Heart left ventricle (tissue), 16 donors: ENCODE measurements at places on chromosomes 6 and 20. TPM values are rescaled to one million over a fixed set of nuclear protein-coding genes. Genes with fewer than 3 reads are reported as not detected.

DNA sequence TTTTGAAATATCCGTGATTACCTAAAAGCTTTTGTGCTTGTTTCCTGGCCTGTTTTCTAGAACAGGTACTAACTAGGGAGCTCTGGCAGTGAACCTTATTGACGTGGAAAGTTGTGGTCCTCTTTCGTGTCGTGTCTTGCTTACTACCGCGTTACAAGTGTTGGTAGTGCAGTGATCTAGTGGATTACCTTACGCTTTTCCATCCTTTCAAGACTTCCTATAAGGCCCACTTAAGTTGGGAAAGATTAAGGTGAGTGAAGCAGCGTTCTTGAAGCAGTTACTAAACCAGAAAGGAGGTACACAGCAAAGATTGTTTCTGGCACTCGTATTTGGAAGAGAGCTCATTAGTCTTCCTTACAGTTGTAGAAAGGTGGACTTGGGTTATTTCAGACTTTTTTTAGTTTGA, 1.9 kb downstream of the PNRC1 start:
- no peak for DNase-seq

GRCh38 chr6:70059039-70059719, 192.8 kb downstream of the COL19A1 start:
- DNase-seq, result no peak

DNA sequence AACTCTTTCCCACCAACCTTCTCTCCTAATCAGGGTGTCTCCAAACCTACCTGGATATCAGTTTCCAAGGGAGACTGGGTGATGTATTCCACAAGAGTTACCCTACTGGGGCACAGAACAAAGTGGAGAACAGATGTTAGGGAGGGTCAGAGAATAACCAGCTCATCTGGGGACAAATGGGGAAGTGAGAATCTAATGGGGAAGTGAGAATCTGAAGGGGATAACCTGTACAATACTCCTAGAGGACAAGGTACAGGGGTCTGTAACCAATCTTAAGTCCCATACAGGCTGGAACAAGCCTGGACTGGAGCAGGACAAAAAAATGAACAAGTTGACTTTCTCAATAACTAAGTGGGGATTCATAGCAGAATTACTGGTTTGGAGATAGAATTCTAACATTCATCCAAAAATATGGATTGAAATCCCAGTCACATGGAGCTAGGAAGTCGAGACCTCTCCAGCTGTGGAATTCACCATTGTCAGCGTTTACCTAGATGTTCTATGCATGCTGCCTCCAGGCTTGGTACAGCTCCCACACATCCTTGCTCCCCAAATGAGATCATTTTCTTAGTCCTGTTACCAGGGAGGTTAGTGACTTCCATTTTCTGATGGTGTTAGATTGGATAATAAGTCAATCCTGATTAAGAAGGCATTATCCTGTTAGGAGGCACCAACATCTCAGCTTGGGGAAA, 214.8 kb upstream of the MOCS1 start:
- no peak for DNase-seq

DNA sequence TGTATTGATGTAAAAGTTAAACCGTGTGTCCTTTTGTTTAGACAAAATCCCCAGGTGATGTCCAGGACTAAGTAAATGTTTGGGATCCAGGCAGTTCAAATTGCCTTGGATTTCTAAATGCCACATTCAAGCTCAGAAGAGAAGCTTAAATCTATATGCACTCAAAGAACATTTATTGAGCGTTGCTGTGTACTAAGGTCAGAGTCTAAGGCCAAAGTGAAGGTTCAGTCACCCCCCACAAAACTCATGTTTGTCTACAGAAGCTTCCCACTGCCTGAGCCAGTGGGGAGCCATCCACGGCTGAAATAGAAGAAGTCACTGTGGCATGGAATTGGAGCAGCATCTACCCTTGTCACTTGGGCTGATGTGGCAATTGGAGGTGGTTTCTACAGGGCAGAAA, 70.7 kb upstream of the INSM1 start:
- DNase-seq, result no peak

- no peak for DNase-seq
These were observed 97.6 kb upstream of the DEFB112 start for GRCh38 chr6:50147371-50147770.

- DNase-seq, result no peak
These were observed 33.7 kb upstream of the EPB41L2 start for GRCh38 chr6:131096786-131097185.

DNA sequence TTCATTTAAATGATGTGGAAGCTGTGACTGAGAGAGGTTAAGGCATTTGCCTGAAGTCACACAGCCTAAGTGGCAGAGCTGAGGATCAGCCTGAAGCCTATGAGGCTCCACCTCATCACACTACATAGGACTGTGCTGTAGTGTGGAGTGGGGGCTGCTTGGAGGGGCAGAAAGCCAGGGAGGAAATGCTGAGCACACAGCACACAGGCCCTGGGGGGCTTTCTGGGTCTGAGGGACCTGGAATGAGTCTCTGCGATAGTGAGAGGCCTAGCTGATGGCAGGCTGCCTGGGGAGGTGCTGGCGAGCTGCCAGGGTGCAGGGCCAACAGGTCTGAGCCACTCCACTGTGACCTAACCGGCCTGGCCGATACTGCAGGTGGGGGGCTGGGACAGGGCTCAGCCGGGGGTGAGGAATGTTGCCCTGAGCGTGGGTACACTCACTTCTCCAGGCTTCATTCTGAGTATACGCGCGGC, 2.2 kb upstream of the ARHGAP40 start:
- DNase-seq, result peak; percentile 81

GRCh38 chr6:16089232-16090062, 39.4 kb upstream of the MYLIP start:
- no peak for DNase-seq

DNA sequence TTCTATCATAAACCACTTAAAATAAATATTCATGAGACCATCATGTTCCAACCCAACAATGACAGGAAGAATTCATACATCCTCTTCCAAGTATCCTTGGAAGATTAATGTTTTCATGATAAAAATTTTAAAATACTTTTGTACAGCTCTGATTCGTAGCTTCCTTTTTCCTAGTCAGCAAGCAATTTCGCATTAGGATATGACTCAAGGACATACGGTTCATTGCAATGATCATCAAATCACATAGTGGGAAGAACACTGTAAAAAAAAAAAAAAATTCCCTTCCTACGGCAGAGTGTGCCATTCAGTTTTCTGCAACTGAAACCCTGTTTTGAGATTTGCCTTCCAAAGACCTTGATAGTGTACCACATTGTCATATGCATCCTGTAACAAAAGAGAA, 35.3 kb upstream of the GFOD1 start:
- DNase-seq, result no peak

GRCh38 chr6:84332139-84333034, 104.9 kb upstream of the CEP162 start:
- DNase-seq, result no peak

DNA sequence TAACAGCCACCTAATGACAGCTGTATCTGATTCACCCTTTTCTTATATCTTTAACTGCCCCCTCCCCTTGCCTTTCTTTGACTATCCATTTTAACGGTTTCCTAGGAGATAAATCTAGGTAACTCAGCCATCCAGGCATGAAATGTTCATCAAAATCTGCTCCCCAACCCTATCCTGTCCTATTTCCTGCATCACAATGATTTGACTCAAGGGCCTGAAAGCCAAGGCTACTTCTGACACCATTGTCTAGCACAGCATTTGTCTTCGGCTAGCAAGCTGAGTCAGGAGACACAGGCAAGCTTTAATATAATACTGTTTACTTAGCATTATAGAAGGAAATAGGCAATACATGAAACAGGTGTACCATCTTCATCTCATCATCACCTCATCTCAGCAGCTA, 31.6 kb upstream of the MANEA start:
- DNase-seq, result no peak

GRCh38 chr6:159931112-159931511, 37.8 kb upstream of the IGF2R start:
- no peak for DNase-seq

DNA sequence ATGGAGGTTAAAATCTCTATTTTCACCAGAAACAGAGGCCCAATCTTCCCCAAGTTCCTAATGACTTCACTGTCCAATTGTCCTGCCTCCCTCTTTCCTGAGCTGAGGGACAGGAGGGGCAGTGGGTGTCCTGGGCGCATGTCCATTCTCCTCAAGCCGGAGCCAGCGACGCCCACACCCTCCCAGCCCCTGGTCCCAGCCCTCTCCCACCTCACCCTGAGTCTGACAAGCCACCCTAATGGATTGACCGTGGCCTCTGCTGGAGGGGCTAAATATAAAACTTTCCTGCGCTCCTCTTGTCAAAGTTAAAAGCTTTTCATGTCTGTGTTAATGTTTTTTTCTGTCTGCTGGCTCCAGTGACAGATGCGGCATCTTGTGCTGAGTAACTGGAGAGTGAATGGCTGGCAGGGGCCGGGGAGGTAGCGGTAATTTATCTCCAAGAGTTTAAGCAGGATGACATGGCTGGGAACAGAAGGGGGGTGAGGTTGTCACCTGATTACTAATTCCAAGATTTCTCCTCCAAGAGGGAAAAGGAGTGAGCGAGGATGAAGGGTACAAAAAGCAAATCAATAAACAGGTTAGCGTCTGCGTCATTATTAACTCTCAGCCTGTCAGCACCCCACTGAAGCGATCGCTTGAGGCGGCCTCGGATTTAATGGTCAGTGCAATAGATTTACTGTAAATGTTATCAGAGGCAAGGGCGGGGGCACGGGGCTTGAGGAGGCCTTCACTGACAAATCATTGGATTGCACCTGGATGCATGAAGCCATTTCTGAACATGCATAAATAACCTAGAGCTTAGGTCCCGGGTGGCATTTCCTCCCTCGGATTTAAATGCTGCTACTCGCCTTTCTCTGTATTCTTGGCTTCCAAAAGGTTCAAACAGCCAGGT, 118.1 kb upstream of the MAFB start:
- DNase-seq, result no peak

- DNase-seq, result no peak
These were observed 75.8 kb downstream of the SYCP2L start for GRCh38 chr6:10962673-10963072.

DNA sequence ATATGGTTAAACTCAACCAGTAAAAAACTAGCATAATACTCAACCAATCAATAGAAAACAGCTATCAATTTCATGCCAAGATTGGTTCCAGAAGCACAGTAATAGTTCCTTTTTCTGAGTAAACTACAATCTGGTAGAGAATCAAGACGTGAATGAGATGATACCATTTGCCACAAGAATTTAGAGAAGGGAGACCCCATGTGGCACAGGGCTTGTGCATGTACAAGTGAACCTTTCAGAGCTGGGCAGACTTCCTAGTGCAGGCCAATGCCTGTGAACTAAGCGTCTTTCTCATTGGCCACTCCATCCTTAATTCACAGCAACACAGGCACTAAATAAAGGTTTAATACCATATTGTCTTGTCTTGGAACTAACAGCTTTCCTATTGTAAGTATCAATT, 213.5 kb downstream of the RFPL4B start:
- no peak for DNase-seq

GRCh38 chr6:44527583-44528369, 140.3 kb downstream of the CDC5L start:
- DNase-seq, result no peak

DNA sequence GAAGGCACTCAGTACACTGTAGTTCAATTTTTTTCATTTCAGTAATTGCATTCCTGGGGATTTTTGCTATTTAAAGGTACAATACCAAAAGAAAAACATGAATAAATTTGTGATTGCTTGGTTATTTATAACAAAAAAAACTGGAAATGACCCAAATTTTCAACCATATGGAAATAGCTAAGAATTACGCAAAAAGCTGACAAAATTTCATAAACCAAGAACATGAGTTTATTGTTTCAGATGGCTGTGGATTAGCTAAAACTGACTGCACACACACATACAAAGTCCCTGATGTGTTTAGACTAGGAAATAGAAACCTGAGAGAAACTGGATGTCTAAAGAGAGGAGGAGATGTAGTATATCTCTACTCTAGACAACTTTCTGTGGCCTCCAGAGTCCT, 718.4 kb upstream of the CHD6 start:
- no peak for DNase-seq

GRCh38 chr20:31596831-31597480, 8.1 kb upstream of the ID1 start:
- DNase-seq, result no peak

DNA sequence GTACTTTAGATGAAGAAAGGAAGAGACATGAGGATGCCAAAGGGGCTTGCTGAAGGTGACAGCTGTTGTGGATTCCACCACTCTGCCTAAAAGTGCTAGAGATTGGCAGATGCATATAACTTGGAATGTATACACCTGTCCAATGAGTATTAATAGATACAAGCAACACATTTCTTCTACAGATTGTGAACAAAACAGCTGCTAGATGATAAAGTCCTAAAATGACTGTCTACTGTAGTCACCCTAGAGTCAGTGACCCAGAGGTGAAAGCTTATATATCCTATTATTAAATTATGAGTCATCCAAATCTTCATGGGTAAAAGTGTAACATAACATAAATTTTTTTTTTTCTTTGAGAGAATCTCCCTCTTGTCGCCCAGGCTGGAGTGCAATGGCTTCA, 5.2 kb downstream of the RNF217 start:
- no peak for DNase-seq

DNA sequence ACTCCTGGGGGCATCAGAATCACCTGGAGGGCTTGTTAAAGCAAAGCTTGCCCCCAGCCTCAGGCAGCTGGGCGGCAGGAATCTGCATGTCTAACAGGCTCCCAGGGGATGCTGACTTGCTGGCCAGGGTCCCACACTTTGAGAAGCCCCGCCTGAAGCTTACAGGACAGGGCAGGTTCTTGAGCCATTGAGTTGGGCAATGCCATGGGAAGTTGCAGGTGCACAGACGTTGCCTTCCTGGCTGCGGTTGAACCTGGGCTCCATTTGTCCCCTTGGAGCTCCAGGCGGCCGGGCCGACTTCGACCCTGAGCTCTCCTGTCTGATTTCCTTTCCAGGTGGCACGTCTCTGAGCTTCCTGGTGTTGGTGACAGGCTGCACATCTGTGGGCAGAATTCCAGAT, 46.8 kb downstream of the SYNJ2 start:
- DNase-seq, result no peak

GRCh38 chr6:13044390-13044789, 283.9 kb downstream of the TBC1D7 start:
- peak; percentile 31 for DNase-seq

GRCh38 chr20:23366384-23366783, 4.4 kb downstream of the GZF1 start:
- DNase-seq, result no peak

- DNase-seq, result no peak
These were observed 59.3 kb downstream of the CDC5L start for GRCh38 chr6:44446626-44447300.

- no peak for DNase-seq
These were observed 167.1 kb downstream of the PTPRT start for GRCh38 chr20:43022568-43022967.

Gene GNMT
- 7.1 TPM for polyA plus RNA-seq

Gene XKR7
- polyA plus RNA-seq, result not detected

Gene ELOVL4
- polyA plus RNA-seq, result 0.24 TPM

Gene WFDC12
- polyA plus RNA-seq, result not detected

Gene MOXD1
- 2.0 TPM for polyA plus RNA-seq

Gene EDN1
- polyA plus RNA-seq, result 4.1 TPM

Gene MCUR1
- 62.0 TPM for polyA plus RNA-seq

Gene CCM2L
- 11.4 TPM for polyA plus RNA-seq

Gene C6orf118
- not detected for polyA plus RNA-seq

Gene NFYA
- polyA plus RNA-seq, result 4.3 TPM
